ENCODE measurements at places on chromosomes 12 and 14. TPM values are rescaled to one million over a fixed set of nuclear protein-coding genes. Genes with fewer than 3 reads are reported as not detected.
A peak's percentile ranks its signal among the peaks of the same experiment; 100 is the strongest.

DNA sequence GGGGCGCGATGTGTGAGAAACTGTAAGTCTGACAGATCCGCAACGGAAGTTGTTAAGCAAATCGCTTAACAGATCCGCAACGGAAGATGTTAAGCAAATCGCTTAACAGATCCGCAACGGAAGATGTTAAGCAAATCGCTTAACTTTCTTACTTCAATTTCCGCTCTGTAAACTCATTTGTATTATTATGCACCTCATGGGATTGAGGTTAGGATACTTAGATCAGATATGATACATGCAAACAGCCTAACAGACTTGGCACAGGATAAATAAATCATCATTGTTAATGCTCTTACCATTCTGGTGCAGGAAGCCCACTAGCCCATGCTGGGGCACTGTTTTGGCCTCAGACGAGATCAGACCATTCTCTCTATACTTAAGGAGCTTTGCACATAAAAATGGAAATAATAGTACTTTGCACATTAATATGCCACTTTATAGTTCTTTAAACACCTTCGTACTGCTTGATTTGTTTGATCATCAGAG is 399 bp downstream of the NCAPD2 start:
- no peak for DNase-seq

- DNase-seq, result no peak
These were observed 13.4 kb downstream of the ISM2 start for GRCh38 chr14:77485256-77485655.

- no peak for DNase-seq
These were observed 7.3 kb upstream of the C2CD5 start for GRCh38 chr12:22551624-22552023.

- no peak for DNase-seq
These were observed 34.5 kb downstream of the RTN1 start for GRCh38 chr14:59836116-59836515.

The ACSS3 gene
- 21.2 TPM for polyA plus RNA-seq

The RNASE3 gene
- polyA plus RNA-seq, result not detected

The C12orf42 gene
- 0.57 TPM for polyA plus RNA-seq

DNA sequence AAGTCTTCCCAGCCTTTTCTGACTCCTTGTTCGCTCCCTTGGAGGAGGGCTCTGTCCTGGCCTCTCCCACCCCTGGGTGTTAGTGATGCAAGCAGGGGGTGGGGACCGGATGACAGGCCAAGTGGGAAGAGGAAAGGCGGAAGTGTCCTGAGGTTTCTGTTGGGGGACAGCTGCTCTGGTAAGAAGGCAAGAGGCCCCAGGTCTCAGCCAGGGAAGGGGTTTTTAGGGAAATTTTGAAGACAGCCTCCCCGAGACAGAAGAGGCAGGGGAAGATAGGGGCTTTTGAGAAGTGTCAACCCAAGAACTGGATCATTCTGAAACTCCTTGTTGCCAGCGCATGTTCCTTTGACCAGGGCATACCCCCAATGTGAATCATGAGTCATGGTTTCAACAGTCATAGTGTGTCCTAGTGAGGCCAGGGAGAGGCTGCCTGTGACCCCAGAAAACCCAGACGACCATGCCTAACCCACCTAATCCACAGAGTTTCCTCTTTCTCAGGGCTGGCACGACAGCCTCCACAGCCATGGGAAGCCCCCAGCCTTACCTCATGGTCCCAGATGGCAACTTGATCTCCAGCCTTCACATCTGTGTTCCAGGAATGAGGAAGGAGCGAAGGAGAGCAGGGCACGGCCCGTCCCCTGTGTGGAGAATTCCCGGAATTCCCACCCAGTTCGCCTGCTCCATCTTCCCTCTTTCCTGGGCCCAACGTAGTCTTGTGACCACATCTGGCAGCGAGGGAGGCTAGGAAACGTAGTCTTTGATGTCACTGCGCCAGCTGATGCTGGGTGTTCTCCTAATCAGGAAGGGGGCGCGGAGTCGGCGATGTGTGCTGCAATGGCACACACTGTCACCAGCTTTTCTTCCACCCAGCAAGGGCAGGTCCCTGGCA is 4.9 kb upstream of the GPR132 start:
- no peak for DNase-seq

GRCh38 chr12:121581686-121582429 is 1.0 kb upstream of the KDM2B start:
- no peak for DNase-seq

- DNase-seq, result no peak
These were observed 268.2 kb downstream of the DPF3 start for GRCh38 chr14:72625689-72626088.

The TMEM106C gene
- polyA plus RNA-seq, result 136 TPM

GRCh38 chr12:96034621-96035282 is 635 bp downstream of the LTA4H start:
- no peak for DNase-seq

The KIF26A gene
- polyA plus RNA-seq, result 9.1 TPM

- DNase-seq, result no peak
These were observed 11.3 kb downstream of the AMN start for GRCh38 chr14:102933618-102934231.

The LRTM2 gene
- 0.33 TPM for polyA plus RNA-seq

The BDKRB2 gene
- polyA plus RNA-seq, result 3.3 TPM

The NGB gene
- polyA plus RNA-seq, result not detected

DNA sequence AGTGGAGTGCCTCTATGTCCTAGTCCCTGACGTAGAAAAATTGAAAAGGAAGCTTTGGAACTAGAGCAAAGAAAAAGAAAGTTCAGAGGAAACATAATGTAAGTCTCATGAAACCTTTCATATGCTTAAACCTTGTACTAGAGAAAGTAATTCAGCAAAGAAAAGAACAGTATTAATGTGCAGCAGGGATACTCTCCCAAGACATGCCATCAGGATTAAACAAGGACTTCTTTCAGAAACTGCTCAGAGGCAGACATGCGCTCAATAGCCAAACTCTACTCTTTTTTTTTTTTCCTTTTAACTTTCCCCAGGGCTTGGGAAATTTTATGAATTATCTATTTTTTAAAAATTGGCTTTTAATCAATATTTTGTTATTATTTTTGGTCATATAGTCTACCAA is 7.1 kb upstream of the ASB8 start:
- DNase-seq, result no peak

GRCh38 chr14:95068521-95068920 is 88.8 kb downstream of the DICER1 start:
- DNase-seq, result no peak

DNA sequence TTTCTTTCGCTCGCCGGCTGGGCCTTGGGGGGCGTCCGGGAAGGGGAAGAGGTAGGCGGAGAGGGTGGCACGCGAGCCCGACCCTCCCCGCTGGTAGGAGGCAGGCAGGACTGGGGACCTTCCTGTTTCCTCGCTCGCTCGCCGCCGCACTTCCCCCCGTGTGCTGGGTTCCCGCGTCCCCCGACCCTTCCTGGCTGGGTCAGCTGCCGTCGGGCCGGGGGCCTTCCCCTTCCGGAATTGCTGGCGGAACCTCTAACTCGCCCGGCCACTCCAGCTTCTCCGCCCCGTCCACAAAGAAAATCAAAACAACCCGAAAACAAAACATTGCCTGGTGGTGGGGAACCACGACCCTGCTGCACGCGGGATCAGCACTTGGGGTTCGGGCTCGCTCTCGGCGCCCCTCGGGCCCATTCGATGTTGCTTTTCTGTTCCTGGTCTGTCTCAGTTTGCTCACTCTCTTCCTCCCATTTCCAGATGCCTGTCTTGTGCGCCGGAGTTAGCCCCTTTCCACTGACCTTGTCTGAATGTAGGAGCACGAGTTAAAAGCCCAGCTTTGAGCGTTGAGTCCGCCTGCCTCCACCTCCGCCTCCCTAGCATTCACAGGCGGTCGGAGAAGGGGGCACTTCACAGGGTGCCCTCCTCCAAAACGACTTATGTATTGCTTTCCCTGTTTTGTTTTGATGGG is 581 bp downstream of the PAPOLA start:
- peak; percentile 32 for DNase-seq

The GPR84 gene
- 0.11 TPM for polyA plus RNA-seq

GRCh38 chr12:132765361-132765760 is 3.7 kb upstream of the ANKLE2 start:
- no peak for DNase-seq

GRCh38 chr12:43795716-43796280 is 10.3 kb downstream of the TWF1 start:
- no peak for DNase-seq

DNA sequence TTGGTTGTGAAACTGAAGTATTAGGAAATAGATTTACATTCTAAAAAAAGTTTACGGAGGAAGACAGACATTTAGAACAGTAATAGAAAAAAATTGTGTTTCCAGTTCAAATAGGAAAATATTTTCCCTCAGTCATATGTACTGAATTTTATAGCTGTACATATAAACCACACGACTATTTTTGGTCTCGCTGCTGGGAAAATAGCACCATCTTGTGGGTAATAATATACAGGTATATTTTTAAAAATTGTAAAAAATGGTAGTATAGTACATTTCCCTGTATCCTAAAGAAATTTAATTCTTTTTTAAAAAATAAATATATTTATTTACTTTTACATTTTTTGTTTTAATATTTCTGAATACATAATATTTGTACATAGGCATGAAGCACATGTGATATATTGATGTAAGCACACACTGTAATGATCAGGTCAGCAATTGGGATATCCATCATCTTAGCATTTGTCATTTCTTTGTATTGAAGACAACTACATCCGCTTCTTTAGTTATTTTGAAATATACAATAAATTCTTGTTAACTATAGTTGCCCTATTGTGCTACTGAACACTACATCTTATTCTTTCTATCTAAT is 168.6 kb downstream of the ALX1 start:
- DNase-seq, result no peak

DNA sequence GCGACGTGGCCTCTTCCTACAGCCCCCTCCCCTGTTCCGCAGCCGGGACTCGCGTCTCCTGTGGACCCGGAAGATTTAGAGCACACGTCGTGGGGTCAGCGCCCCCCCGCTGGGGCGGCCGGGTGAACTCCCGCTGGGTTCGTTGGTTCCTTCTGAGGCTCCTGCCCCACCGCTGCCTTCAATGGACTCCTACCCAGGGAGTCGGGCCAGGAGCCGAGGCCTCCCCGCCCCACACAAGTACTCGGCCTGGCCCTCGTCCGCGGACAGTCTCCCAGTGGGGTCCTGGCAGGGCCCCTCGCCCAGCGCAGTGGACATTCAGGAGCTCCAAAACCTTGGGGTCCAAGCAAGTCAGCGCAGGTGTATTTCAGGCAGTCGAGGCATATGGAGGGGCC is 1.2 kb downstream of the MMP17 start:
- no peak for DNase-seq

The ITPR2 gene
- 16.8 TPM for polyA plus RNA-seq

DNA sequence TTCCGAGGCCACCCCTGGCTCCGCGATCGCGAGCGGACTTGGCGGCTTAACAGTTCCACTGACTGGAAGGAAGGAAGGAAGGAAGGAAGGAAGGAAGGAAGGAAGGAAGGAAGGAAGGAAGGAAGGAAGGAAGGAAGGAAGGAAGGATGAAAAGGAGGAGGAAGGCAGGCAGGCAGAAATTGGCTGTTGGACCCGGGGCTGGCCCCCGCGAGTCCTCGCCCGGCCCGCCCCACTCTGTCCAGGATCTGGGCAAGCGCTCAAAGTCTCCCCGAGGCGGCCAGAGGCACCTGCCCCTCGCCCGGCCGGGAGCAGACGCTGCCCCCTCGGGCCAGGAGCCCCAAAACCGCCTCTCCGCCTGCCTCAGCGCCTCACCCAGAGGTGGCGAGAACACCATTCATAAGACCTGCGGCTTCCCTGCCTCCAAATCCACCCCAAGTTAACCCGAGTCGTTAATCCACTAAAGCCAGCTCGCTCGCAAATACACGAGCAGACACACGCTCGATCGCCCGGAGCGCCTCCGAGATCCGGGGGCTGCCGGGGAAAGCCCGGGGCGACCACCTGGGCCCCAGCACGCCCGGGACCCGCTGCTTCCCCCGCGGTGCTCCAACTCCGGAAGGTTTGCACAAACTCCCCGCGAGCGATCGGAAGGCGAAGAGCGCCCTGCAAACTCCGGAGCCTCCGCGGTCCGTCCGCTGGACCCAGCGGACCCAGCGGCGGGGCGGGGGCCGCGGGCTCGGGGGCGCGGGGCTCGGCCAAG is 844 bp downstream of the DPF3 start:
- DNase-seq, result no peak

- peak; percentile 15 for DNase-seq
These were observed 22.8 kb upstream of the GARIN2 start for GRCh38 chr14:67166450-67166853.

GRCh38 chr14:59116984-59117415 is 71.5 kb upstream of the DAAM1 start:
- no peak for DNase-seq

DNA sequence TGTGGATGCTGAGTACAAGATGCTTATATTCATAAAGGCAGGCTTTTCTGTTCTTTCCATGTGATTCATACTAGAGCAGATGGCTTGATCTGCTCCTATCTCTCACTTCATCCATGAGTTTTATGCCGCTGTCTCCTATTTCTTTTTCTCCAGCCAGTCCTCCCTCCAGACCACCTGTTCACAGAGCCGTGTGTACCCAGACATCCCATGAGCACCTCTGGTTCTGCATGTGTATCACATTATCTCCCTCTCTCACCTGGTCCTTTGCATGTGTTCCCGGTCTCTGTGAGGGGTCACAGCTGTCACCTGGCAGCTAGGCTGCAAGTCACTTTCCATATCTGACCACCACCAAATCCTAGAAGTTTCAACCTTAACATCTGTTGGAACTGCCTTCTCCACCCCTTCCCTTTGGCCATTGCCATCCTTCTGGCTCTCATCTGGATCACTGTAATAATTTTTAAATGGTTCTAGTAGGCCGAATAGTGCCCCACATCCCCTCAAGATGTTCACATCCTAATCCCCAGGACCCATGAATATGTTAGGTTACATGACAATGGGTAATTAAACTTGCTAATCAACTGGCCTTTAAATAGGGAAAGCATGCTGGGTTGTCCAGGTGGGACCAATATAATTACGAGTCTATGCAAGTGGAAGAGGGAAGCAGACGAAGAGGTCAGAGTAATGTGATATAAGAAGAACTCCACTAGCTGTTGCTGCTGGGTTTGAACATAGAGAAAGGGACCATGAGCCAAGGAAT is 168.1 kb downstream of the SNAPC1 start:
- DNase-seq, result no peak

The HECTD4 gene
- polyA plus RNA-seq, result 37.5 TPM

The RNU4-1 gene
- polyA plus RNA-seq, result not detected

The GPRC5D gene
- not detected for polyA plus RNA-seq

The BATF gene
- 0.47 TPM for polyA plus RNA-seq

The HOTAIR gene
- 2.9 TPM for polyA plus RNA-seq

The SPIC gene
- not detected for polyA plus RNA-seq

The ITGA7 gene
- 27.7 TPM for polyA plus RNA-seq

- no peak for DNase-seq
These were observed 67.2 kb downstream of the NKX2-1 start for GRCh38 chr14:36452860-36453259.

DNA sequence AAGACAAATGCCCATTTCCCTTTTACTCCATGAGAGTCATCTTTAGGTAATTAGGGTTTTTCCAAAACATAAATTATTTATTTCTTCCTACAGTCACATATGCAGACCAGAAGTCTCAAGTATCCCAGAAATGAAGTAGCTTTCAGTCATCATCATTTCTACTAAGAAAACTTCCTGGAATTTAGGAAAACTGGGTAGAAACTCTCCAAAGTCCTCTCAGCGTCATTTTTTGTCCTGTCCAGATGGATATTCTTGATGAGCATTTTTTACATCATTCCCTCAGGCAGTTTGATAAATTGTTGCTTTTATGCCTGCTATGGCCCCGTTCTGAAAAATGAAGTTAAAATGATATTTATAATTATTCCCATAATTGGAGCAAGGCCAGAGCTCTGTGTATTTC is 93.9 kb upstream of the DCN start:
- no peak for DNase-seq

GRCh38 chr14:90403065-90403464 is 6.2 kb downstream of the CALM1 start:
- DNase-seq, result no peak

The USP44 gene
- 3.3 TPM for polyA plus RNA-seq

All from right renal cortex interstitium (tissue), 3 donors.